ENCODE measurements at places on chromosomes 3 and 15.

DNA sequence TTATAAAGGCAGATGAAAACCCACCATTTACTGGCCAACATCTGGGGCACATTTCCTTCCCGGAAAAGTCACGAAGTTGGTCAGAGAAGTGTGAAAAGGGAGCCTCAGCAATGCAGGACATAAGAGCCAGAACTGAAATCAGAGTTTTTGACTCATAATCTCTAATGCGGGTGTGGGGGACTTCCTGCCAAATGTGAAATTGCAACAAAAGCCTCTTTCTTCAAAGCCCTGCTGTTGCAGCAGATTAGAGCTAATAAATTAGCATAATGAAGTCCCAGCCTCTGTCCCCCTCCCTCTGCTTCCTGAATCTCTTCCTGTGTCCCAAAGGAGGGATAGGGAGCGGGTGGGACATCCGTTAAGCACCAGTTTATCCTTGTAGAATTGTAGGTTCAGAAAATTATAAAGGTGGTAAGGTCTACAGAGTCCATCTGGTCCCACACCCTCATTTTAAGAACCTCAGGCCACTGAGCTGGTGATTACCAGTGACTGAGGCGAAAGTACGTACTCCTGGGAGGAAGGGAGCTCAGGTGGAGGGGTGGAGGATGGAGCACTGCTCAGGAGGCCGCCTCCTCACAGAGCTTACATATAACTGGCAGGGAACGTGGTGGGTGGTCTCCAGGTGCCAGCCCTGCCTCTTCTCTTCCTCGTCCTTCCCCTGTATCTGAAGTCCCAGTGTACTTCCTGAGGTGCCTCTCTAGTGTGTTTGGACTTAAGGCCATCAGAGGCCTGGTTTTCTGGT, 35.0 kb downstream of the ST6GAL1 start:
- no peak for DNase-seq

GRCh38 chr3:77460326-77460725, 420.4 kb downstream of the ROBO2 start:
- no peak for DNase-seq

DNA sequence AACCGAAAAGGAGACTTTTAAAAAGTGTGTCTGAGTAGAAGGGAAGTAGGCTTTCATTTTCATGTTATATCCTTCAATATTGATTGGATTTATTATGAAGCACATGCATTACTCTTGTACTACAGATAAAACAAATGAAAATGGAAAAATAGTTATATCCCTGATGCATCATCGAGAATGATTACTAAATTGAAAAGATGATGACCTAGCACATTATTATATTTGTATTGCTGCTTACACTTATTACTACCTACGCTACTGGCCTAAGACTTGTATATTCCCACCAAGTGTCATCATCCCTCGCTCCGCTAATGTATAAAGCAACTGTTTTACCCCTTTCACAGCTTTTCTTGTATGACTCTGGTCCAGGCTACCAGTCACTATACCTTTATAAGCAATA, 922.4 kb downstream of the DIPK2A start:
- no peak for DNase-seq

- DNase-seq = no peak
These were observed 148.7 kb downstream of the SI start for GRCh38 chr3:164929642-164930041.

GRCh38 chr15:59250249-59250648, 43.6 kb downstream of the LDHAL6B start:
- DNase-seq = no peak

DNA sequence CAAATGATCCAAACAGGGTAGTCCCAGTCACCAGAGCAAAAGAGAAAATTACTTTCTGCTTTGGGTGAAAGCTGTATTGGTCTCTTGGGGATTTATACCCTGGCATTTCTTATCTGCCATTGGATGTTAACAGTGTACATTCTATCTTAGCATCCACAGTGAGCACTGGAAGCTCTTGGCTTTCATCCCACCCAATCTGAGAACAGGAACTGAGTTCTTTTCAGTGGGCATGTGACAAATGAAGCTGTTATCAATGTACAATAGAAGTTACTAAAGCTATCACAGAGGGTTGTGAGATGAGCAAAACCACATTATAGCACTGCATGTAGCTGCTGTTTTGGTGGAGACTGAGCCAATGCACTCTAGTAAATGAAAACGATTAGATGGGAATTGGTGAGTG, 300.7 kb downstream of the TUSC7 start:
- DNase-seq = no peak

DNA sequence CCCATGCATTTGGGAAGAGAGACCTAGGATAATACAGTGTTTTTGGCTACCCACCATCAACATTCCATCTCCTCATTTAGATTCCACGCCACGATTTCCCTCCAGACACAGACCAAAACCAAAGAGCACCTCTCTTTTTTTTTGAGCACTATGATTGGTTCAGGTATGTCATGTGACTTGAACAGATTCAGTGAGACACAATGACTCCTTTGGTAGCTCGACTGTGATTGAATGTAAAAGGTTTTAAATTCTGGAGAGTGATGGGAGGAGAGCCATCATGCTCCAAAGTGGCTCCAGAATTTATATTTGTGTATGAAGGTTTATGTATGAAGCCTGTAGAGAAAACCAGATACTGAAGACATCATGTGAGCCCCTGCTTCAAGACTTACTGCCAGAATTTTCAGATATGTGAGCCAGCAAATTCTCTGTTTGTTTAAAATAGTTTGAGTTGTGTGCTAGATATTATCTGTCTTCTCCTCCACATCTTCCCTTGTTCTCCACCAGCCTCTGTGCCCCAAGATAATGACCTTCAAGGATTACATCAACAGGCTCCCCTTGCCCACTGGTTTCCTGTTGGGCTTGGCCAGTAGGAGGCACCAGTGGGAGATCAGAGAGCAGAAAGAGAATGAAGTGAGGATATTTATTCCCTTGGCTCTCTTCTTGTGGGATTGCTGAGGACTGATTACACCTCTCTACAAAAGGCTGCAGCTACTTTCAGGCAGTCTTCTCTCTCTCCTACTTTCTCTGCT, 12.5 kb downstream of the MYD88 start:
- no peak for DNase-seq

- no peak for DNase-seq
These were observed 25.6 kb downstream of the IQCB1 start for GRCh38 chr3:121809249-121809648.

GRCh38 chr3:82012775-82013174, 251.3 kb upstream of the GBE1 start:
- no peak for DNase-seq

DNA sequence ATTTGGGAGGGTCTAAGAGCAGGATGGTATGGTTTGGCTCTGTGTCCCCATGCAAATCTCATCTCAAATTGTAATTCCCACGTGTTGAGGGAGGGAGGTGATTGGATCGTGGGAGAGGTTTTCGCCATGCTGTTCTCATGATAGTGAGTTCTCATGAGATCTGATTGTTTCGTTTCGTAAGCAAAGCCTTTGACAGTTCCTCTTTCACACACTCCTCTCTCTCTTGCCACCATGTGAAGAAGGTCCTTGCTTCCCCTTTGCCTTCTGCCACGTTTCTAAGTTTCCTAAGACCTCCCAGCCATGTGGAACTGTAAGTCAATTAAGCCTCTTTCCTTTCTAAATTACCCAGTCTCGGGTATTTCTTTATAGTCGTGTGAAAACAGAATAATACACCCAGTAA, 553.7 kb downstream of the TAFA4 start:
- no peak for DNase-seq

GRCh38 chr3:150238995-150239619, 169.0 kb upstream of the TSC22D2 start:
- no peak for DNase-seq

- no peak for DNase-seq
These were observed 597.7 kb downstream of the OTOL1 start for GRCh38 chr3:162094301-162094700.

- no peak for DNase-seq
These were observed 380.8 kb upstream of the IL12A start for GRCh38 chr3:159607856-159608255.

- DNase-seq = no peak
These were observed 112.0 kb downstream of the SOX2 start for GRCh38 chr3:181823716-181824115.

Data from head of caudate nucleus (tissue), 42 donors.